ENCODE measurements at places on chromosomes 5 and 9.

- DNase-seq: no peak
Observed at GRCh38 chr9:137494104-137494544, 35.0 kb upstream of the NSMF start.

DNA sequence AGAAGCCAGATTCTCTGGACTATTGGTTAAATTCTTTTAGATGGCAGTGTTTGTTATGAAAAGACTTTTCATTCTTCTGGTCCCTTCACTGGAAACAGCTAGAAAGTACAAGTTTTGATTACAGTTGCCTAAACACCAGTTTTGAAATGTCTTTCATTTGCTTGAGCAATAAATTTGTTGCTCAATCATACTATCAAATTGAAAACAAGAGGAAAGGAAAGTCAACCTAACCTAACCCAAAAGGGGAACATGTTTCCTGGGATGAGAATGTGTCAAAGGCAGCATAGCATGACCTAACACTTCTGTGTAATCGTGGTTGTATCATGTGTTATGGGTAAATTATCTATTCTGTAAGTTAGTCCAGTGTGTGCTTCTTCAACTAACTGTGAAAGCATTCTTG lies 213.2 kb downstream of the TMC1 start:
- peak; percentile 83 for DNase-seq

GRCh38 chr9:35193762-35194161 lies 32.0 kb downstream of the UNC13B start:
- DNase-seq: peak; percentile 29

DNA sequence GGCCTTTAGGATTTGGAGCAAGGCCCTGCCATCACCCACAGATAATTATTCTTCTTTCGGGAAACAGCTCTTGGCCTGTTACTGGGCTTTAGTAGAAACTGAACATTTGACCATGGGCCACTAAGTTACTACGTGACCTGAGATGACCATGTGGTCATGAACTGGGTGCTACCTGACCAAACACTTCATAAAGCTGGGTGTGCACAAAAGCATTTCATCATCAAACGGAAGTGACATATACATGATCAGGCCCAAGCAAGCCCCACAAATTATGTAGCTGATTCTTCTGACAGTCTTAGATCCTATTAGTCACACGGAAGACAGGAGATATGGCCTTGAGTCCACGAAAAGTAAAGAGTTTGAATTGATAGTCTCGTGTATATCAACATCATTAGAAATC lies 130.9 kb upstream of the FBN2 start:
- DNase-seq: no peak

GRCh38 chr5:80198920-80199319 lies 56.9 kb downstream of the SERINC5 start:
- DNase-seq: no peak

DNA sequence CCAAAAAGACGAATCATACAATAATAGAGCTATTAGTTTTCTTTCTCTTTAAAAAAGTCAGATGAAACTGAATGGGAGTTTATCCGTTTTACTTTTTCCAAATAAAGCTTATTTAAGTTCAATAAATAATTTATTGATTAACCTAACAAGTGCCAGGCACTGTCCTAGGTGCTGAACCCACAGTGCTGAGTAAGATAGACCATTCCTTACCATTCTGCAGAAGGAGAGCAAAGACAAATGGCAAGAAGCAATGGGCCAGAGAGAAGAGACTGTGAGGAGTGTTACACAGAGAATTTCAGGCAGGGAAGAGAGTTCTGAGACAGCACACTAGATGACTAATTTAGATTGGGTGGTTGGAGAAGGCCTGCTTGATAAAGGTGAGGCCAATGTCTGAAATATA lies 127.2 kb downstream of the AUH start:
- DNase-seq: no peak

- no peak for DNase-seq
Observed at GRCh38 chr5:152329207-152329606, 75.9 kb downstream of the NMUR2 start.

GRCh38 chr5:127599320-127599719 lies 49.6 kb upstream of the CTXN3 start:
- no peak for DNase-seq

DNA sequence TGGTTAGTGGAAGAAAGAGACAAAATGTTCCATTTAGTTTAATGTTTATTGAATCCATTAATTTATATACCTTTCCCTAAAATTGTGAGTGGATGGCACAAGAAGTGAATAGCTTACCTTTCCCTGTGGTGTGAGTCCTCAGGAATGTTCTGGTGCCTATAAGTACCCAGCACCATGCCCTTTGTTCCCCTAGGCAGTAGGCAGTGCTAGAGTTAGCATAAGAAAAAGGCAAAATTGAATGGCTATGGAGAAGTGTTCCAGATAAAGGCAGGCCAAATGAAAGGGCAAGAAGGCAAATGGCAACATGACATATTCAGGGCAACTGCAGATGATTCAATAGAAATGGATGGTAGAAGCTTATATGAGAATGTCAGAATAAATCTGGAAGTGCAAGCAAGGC lies 370.8 kb upstream of the PTGER4 start:
- no peak for DNase-seq

GRCh38 chr9:108045851-108046250 lies 556.3 kb upstream of the KLF4 start:
- DNase-seq: no peak

DNA sequence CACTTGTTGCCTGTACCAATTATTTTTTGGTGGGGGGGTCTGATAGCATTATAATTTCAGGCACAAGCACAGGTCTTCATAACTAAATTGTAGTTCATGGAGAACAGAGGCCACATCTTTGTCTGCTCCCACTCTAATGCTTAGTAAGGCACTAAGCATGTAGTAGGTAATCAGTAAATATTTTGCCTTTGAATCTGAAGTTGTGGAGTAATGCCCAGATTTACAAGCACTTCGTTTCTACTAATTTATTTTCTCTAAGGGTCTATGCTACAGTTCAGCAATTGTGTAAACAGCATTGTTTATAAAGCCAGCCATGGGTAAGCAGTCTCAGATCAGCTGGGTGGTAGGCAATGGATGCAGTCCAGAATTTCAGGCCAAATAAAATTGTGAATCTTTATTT lies 78.6 kb downstream of the GRIA1 start:
- peak; percentile 38 for DNase-seq

DNA sequence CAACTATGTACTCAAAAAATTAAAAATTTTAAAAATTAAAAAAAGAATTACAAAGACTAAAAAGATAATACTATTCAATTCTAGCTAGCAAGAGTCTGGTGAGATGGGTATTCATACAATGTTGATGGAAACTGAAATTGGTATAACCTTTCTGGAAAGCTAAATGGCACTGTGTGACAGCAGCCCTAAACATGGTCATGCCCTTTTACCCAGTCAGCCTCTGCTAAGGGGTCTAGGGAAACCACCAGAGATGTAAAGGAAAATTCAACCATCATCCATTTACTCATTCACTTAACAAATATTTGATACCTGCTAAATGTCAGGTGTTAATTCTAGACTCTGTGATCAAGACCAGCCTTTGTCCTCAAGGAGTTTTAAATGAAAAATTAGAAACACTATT lies 29.3 kb downstream of the IL31RA start:
- no peak for DNase-seq

DNA sequence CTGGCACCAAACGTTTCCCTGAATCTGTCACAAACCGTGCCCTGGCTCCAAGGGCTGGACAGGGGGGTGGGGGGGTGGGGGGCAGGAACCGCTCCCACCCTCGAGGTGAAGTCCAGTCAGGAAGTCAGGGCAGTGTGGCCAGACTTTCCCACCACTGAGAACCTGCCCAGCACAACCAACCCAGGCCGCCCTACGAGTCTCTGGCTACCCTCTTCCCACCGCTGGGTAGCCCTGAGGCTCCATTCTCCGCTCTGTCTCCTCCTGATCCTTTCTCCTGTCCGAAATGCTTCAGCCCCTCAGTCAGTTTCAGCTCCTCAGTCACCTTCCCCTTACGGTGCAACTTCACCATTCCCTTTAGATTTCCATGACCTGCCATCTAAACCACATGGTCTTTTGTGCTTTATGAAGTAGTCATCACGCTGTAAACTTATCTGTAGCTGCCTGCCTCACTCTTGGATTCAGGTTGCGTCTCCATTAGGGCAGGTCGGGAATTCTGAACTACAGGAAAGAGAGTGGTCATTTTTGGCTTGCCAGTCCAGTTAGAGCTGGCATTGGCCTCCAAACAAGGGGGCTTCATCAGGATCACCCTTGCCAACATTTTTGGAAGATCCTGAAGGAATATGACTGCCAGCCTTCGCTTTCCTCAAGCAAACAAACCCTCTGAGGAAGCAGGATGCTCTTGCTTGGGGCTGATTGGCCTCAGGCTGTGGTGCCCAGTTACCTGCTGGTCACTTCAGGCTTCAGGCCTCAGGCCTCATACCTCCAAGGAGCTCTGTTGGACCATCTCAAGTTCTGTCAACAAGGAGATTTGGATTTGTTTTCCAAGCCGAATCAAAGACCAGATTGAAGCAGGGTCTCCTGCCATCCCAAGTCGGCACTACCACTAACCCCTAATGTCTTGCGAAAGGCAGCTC lies 794 bp upstream of the DCAF12 start:
- DNase-seq: no peak

DNA sequence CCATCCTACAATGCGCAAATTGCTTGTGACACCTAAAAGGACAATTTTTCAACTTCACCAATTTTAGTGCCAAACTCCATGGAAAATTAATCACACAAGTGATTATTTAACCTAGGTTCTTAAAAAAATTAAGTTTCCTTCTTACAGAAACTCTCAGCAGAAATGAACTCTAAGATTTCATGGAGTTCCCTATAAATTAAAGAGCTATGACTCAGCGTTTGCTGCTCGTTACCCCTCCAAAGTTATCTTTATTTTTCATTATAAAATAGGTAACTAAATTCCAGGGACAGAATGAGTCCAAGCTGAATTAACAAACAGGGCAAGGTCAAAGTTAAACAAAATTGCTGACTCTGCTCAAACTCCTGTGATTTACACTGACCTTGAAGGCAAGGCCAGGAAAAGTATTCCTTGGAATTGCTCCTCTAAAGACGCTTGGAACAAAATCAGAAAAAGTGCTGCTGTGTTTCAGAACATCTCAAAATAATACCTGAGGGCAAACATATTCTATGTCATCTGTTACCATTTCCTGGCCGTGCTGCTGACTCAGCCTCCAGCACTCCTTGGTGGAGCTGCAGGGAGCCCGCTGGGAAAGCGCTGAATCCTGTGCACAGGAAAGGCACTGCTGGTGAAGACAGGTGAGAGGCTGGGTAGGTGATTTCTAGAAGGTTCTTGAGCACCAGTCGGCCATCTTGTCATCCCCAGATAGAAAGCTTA lies 2.5 kb upstream of the CMBL start:
- DNase-seq: peak; percentile 71

DNA sequence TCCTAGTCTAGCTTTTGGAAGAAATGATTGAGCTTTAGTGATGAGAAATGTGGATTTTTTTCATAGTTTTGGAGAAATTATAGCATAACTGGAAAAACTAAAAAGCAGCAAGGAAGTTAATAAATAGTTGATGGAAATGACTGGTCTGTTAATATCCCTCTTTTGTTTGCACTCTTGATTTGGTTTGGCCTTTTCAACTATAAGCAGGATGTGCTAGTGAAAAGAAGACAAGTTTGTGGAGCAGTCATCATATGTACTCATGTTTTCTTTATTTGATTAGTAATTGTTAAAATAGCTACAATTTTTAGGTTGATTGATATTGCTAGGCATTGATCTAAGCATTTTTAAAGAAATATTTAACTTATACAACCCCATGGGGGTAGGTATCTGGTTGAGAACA lies 374.7 kb downstream of the TAF11L14 start:
- no peak for DNase-seq

DNA sequence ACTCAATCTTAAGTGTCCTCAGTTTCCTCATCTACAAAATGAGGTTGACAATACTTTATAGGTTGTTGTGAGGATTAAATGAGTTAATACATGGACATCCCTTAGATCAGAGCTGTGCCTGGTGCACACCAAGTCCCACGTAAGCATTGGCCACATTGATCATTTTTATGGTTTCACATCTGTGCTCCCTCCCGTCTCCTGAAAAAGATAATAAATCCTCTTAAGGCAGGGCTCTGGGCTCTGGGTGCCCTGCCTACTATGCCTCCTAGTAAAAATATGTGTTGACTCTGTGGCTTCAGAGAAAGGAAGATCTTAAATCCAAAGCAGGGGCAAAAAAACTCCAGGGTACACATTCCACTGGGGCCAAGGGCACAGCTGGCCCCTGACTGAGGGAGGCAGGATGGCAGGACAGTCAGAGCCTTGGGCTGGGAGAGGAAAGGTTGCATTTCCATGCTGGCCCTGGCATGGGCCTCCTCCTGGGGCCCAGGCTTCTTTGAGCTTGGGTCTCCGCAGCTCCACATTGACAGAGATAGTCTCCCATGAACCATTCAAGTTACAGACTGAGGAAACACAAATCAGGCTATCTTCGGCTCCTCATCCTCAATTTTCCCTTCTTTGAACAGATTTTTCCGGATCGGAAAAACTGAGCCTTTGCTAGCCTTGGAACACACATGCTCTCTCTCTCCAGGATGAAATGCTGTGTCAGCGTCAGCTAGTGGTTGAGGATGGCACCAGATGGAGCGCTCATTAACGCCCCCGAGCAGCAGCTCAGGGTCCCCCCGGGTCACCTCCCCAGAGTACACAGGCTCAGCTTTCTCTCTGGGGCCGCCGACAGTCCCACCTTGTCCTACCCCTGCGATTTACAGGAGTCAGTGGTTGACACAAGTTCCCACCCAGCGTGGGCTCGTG lies 22.4 kb upstream of the KIF12 start:
- DNase-seq: no peak

GRCh38 chr5:23507278-23507685 lies at the start of gene PRDM9:
Gene PRDM9, plus strand, starts transcription at chr5:23507609. Its CDS starts 1,425 bp downstream, at chr5:23509034.
- DNase-seq: no peak

DNA sequence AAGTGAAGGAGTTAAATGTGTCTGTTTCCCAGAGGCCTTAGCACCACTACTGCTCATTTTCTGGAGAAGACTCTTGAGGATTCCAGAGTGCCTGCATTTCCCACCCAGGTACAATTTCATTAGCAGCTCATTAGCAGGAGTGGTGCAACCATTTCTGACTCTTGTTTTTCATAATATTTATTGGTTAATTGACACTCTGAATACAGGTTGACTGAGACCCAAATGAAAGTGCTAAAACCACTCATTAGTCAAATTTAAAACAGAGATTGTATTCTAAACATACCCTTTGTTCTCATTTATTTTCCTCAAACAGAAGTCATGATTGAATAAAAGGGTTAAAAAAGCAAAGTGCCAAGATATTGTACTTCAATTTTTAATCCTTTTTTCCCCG lies 134.5 kb downstream of the SIL1 start:
- DNase-seq: no peak

- no peak for DNase-seq
Observed at GRCh38 chr5:149804478-149805450, 74.7 kb downstream of the PPARGC1B start.

- peak; percentile 22 for DNase-seq
Observed at GRCh38 chr9:123246534-123246933, 21.9 kb downstream of the STRBP start.
